ENCODE measurements at places on chromosomes 2 and 18.
A peak's percentile ranks its signal among the peaks of the same experiment; 100 is the strongest.

GRCh38 chr2:233408366-233409285 is 54.3 kb downstream of the DGKD start:
- DNase-seq, result no peak

DNA sequence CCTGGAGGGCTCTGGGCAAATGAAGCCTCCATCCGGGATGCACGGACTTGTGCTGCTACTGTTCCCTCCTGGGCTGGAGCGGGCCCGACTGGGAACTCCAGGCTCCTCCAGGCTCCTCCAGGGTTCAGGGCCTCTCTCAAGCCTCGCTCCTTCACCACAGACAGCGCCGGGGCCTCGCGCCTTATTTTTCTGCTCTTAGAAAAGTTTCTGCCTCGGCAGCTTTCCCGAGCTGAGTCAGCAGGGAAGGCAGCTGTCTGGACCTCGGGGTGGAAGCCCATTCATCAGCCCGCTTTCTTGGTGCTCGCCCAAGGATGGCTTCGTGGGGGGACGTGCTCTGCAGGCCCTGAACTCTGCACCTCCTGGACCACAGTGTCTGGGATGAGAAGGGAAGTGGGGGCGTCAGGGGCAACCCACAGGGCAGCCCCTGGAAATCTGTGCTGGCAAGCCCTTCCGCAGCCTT is 12.9 kb upstream of the TEX51 start:
- no peak for DNase-seq

DNA sequence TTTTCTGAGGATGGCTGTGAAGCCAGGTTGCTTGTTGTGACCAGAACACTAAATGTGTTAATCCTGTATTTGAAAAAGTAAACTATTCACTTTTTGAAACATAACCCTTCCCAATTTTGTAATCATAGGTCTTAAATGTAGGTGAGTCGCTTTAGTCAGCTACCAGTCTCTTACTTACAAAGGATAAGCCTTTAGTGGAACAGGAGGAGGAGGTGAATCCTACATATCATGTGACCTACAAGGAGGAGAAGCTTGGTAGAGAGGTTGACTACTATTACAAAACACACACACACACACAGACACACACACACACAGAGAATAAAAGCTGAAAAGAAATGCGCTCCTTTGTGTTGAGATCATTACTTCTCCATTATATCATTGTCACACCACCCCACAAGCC is 59.9 kb upstream of the SPAG16 start:
- DNase-seq, result no peak

- DNase-seq, result no peak
These were observed 440.3 kb upstream of the MC4R start for GRCh38 chr18:60812921-60813320.

- DNase-seq, result no peak
These were observed 1.8 kb upstream of the CCDC68 start for GRCh38 chr18:54961016-54961423.

DNA sequence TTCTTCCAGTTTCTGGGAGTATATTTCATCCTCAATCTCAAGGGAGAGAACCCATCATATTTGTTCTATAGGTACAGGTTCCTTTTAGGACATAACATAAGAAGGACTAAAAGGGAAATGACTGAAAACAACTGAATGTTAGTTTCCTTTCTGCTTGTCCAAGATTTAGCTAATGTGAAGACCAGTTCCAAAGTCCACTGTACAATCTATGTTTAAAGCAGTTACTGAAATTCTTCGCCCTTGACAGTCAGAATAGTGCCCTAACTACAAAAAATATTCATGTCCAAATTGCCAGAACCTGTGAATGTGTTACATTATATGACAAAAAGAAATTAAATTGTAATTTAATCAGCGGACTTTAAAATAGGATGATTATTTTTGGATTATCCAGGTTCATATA is 466.3 kb upstream of the SETBP1 start:
- DNase-seq, result no peak

GRCh38 chr2:24721470-24721869 is 71.7 kb downstream of the PTRHD1 start:
- peak; percentile 75 for DNase-seq

DNA sequence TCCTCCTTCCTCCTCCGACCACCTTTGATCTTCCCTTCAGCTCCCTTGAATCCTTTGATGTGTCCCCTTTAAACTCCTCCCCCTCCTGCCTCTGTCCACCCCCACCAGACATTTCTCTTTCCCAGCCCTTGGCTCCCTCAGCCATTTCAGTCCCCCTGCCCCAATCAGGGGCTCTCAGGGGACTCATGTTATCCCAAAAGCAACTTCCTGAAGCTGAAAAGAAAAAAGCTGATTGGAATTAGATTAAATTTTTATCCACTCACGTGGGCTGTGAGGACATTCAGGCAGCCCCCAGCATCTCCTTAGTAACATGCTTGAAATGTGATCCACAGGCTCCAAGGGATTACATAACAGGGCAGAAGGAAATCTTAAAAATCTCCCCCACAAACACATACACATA is 81.3 kb downstream of the NEURL3 start:
- DNase-seq, result no peak

DNA sequence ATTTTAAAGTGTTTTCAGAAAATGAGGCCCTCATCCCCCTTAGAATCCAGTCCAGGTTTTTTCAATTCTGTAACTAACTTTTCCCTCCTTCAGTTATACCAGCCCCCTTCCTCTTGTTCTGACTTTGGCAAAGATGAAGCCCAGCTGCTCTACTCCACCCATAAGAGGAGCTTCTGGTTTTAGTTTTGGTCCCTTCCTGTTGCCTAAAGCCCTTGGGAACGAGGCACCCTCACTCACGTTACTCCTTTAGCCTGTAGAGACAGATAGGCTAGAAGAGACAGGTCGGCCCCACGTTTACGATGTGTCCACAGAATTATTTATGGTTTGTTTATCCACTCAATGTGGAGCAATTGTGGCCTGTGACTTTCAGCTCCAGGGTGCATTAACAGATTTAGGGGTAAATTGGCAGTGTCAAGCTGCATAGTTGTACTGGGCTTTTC is 454.2 kb upstream of the TNP1 start:
- DNase-seq, result no peak

DNA sequence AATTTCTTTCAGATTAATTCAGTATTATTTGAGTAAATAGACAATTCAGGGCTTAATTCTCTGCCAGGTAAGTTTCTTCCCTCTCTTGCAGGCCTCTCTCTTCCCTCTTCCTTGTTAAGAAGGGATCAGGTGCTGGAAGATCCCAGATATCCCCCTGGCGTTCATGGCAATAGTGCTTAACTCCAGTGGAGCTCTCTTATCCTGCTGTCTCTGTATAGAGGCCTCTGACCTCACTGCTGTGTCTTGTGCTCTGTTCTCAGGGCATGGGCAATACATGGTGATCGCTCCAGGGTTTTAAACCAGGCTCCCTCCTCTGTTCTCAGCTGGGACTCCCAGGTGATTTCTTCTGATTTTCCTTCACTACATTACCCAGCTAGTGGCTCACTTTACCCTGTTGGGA is 226.8 kb downstream of the MC4R start:
- no peak for DNase-seq

- peak; percentile 60 for DNase-seq
These were observed 149.8 kb downstream of the COPS8 start for GRCh38 chr2:237235383-237236095.

GRCh38 chr2:65429786-65430602 is 2.4 kb downstream of the SPRED2 start:
- no peak for DNase-seq

- DNase-seq, result peak; percentile 32
These were observed 181.7 kb downstream of the ANAPC1 start for GRCh38 chr2:111702119-111702803.

- no peak for DNase-seq
These were observed 4.0 kb upstream of the DGUOK start for GRCh38 chr2:73922681-73923080.

DNA sequence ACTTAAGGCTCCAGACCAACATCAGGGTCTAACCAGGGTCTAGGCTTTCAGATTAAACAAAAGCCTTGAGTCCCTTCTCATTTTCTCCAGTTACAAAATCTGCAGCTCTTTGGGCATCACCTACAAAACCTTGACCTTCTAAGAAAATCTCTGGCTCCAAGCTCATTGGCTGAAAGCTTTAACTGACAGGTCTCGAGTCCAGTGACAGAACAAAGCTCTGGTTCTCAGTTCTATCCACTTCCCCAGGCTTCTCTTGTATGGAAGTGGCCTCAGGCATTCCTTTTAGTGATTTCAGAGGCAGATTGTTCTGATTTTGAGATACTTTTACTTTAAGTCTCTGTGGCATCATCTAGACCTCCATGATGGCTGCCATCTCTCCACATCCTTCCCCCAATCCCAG is 11.3 kb downstream of the SIX2 start:
- peak; percentile 42 for DNase-seq

DNA sequence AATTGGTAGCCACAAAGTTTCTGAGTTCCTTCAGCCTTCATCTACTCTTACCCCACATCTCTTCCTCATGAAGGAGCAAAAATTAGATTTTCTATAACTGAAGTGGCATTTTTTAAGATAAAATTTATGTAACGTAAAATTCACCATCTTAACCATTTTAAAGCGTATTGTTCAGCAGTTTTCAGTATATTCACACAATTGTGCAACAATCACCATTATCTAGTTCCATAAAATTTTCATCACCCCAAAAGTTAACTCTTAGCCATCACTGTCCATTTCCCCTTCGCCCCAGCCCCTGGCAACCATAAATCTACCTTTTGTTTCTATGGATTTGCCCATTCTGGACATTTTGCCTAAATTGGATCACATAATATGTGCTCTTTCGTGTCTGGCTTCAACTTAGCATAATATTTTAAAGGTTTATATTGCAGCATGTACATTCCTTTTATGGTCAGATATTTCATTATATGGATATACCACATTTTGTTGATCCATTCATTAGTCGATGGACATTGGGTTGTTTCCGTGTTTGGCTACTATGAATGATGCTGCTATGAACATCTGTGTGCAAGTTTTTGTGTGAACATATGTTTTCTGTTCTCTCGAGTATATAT is 44.6 kb downstream of the ATIC start:
- peak; percentile 40 for DNase-seq

DNA sequence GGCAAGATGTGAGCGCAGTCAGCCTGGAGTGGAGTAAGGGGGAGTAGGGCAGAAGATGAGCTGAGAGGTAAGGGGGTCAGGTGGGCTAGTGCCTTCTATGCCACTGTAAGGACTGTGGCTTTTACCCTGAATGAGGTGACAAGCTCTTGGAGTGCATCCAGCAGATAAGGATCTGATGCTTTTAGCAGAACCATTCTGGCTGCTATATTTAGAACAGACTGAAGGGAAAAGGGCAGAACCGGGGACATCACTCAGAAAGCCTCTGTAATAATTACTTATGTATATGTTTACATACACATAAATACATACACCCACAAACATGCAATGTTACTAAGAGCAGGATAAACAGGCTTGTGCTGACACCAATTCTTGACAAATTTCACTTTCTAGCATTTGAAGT is 124.8 kb downstream of the DTNB start:
- no peak for DNase-seq

- DNase-seq, result no peak
These were observed 448.7 kb downstream of the EPHA4 start for GRCh38 chr2:221123396-221123795.

- DNase-seq, result no peak
These were observed 88.4 kb downstream of the NYAP2 start for GRCh38 chr2:225487878-225488416.

- DNase-seq, result no peak
These were observed 60.4 kb downstream of the PDCL3 start for GRCh38 chr2:100623033-100623715.

- DNase-seq, result peak; percentile 91
These were observed 68.3 kb upstream of the PPM1B start for GRCh38 chr2:44100351-44100750.

GRCh38 chr2:72979896-72980295 is 62.6 kb downstream of the EMX1 start:
- no peak for DNase-seq

GRCh38 chr2:174561283-174561971 is 36.2 kb downstream of the WIPF1 start:
- no peak for DNase-seq
